ENCODE measurements at places on chromosomes 2 and 18.

DNA sequence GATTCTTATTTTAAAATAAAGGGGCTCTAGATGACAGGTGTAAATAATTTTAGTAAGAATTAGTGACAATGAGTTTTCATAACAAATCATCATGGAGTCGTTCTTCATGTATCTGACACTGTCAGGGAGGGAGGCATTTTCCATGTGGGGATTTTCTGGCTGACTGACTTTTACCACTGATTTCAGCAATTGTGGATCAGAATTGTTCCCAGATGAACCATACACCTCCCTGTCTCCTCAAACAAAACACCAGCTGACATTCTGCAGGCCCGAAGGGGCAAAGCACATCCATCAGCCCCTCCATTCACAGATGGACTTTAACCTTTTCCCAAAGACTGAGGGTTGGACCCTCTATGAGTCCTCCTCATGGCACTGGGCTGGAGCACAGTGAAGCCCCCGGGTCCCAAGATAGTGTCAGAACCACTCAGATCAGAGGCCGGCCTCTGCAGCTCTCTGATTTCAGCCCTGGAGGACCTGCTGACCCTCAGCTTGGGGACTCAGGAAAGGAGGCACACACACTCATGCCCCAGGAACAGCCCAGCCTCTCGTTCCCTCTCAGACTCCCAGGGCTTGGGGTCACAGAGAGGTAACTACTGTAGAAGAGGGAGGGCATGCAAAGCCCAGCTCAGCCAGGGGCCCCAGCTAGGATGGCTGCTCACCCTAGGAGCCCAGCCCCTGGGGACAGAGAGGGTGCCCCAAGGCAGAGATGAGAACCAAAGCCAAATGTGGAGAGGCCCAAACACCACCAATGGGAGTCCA, 43.2 kb upstream of the LOXHD1 start:
- no peak for ATAC-seq

DNA sequence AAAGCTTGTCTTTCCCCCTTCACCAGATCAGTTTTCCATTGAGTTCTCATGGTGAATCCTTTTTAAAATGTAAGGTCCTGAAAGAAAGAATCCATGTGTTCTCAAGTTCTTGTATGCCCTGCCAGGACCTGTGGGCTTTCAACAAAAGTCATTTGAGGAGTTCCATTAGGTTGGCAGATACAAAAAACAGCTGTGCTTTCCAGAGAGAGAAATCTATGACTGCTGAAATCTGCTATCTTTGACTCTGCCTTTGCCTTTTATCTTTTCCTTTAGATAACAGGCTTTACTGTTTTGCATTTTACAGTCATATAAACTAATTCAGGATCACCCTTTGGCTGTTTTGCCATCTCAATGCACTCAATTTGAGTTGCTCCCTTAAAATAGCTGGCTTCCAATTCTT, 59.7 kb downstream of the CXCR4 start:
- ATAC-seq: no peak

- ATAC-seq: peak; percentile 45
Measured at GRCh38 chr2:226475650-226476049, 324.0 kb downstream of the IRS1 start.

DNA sequence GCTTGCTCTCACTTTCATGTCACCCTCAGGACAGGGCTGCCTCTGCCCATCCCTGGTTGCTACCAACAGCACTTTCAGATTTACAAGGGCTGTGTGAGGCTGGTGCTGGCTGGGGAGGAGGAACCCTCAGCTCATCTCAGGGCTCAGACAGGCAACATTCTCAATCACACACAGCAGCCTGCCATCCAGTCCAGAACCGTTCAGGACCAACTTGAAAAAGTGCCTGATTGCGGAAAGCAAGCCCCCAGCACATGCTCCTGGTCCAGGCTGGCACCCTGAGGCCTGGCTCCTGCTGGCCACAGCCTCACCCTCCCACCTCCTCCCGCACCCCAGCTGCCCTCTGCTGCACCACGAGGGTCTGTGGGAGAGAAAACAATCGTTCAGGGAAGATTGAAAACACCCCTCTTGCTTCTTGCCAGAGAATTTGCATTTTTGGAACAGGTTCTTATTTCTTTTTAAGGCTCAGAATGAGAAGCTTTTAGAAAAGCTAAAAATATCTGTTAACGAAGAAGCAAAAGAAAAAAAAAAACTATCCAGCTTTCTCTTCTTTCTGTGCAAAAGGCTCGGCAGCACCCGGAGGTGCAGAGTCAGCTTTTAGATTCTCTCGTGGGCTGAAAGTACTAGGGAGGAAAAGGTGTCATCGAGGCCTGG, 403.8 kb upstream of the ID2 start:
- ATAC-seq: no peak

DNA sequence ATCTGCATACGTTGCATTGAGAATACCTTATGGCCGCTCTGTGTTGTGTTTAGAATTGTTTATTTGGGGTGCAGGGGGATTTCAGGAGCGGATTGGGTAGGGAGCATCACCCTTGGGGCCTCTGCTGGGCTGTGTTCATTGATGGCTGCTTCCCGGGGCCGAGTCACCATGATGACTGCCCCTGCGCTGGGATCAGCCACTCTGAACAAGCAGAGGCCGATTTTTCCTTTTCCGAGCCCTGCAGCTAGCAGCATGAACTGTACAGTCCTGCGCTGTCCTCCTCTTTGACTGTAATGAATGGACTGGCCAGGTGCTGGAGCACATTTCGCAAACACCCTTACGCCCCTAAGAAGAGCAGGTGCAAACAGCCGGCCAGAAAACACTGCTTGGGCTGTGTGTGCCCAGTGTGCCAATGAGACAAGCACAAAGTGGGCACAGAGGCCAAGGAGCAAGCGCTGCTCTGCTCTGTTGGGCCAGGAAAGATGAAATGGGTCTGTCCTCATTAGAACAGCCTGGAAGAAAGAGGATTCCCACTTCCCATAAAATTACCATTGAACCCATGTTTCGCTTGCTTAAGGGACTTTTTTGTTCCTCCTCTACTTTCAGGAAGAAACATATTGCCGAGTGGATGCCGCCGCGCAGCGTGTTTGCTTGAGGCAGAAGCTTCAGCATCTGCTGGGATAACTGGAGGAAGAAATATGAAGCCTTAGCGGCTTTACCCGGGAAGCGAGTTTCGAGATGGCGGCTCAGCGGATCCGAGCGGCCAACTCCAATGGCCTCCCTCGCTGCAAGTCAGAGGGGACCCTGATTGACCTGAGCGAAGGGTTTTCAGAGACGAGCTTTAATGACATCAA, 82.7 kb downstream of the SH3BP4 start:
- ATAC-seq: no peak

DNA sequence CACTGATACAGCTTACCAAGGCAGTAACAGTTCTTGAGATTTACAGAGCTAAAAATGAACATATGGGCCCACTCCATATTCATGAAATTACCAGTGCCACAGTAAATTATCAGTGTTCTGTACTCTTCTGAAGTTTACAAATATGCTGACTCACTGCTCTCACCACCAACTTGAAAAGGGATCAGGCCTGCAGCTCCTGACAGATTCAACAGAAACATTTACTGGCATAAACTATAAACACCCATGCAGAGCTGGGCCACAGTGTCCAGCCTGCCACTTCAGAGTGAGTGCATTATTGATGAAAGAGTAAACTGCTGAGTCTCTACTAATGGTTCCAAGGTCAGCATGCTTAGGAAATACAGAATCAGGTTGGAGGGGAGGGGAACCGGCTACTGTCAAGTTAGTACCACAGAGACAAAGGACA, 83.1 kb downstream of the FARSB start:
- peak; percentile 41 for ATAC-seq

DNA sequence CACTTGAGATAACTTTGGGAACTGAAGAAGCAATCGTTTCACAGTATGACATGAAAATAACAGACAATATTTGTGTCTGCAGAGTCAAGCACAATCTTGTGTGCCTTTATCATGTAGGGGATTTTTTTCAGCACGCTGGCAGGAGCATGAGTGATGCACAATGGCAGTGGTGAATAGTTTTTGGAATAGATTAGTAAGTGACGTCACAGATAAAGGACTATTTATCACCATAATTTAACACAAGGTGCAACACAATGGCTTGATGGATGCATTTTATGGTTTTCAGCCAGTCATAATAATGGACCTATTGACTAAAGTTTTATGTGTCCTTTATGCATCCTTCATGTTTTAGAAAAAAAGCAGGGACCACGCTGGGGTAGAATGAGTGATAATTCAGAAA, 559.8 kb upstream of the FANCL start:
- no peak for ATAC-seq

DNA sequence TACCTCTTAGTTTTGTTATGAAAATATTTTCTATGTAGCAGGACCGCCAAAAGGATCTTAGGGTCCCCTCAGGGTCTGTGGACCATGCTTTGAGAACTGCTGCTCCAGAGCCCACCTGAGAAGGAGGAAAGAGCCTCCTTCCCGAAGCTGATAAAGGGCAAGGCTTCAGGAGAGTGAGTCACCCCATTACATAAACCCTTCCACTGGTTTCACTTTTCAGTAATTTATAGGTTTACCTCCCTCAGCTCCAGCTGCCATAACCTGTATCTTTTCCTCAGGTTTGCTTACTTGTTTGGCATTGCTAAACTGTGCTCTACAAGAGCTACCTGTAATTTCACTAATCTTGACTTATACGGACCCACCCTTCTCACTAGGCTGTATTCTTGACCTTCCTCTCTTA, 6.6 kb downstream of the TTLL4 start:
- ATAC-seq: peak; percentile 85

DNA sequence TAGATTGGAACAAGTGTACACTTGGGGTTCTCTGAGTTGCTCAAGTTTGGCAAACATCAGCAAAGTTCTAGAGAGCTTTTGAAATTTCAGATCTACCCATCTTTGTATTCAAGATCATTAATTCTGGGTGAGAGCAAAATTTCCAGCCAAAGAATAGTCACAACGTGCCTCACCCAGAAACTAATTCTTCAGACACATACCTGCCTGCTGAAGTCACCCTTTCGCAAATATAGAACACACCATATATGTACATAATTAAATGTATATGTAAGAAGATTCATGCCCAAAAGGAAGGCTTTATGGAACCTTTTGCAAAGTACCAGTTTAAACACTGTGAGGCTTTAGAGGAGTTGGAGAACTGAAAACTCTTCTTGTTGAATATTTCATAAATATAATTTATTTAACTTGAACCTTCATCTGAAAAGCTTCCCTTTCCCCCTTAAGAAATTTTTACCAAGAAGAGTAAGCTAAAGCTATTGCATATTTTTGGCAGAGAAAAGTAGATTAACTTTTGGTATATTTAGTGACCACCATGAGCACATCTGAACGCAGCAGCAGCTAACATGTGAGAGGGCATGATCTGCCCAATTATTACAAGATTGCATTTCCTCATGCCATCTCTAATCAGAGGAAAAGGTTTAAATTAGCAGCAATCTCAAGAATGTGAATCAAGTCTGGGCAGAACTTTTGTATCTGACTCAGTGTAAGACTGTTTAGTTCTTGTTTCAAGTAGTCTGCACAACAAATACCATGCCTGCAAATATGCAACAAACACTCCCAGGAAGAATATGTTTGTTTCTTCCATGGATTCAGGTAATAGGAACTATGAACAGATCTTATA, 8.2 kb downstream of the RND3 start:
- peak; percentile 74 for ATAC-seq

DNA sequence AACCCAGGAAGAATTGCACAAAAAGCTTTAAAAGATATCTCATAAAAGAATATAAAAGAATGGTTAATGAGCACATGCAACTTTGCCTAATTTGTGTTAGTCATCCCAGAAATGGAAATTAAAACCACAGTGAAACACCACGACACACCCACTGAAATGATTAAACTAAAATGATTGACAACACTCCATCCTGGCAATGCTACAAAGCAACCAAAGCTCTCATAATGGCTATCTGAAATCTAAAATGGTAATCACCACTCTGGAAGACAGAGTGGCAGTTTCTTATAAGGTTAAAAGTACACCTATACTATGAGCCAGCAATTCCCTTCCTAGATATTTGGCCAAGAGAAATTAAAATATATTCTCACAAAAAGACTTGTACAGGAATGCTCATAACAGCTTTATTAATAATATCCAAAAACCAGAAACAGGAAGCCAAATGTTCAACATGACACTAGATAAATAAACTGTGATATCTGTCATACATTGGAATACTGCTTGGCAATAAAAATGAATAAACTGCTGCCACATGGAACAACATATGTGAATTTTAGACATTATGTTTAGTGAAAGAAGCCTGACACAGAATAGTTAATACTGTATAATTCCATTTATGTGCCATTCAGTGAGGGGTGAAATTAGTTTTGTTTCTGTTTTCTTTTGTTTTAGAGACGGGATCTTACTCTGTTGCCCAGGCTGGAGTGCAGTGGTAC, 105.3 kb upstream of the BCL2L11 start:
- no peak for ATAC-seq

DNA sequence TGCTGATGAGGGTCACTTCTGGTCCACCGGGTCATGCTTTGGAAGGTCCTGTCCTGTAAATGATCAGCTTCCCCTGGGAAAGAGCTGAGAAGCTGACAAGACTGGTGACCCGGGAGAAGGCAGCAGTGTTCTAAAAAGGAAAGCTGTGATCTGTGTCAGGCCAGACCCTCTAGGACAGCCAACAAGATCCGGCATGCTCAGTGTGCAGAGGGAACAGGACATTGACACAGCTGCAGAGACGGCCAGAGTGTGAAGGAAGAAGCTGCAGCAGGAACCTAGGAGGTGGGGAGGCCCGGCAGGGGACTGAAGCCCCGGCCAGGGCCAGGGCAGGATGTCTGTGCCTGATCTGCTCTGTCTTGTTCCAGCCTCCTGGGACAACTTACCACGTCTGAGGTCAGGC, 372.7 kb upstream of the ID2 start:
- ATAC-seq: no peak

GRCh38 chr2:233430651-233431050, 76.4 kb downstream of the DGKD start:
- no peak for ATAC-seq

DNA sequence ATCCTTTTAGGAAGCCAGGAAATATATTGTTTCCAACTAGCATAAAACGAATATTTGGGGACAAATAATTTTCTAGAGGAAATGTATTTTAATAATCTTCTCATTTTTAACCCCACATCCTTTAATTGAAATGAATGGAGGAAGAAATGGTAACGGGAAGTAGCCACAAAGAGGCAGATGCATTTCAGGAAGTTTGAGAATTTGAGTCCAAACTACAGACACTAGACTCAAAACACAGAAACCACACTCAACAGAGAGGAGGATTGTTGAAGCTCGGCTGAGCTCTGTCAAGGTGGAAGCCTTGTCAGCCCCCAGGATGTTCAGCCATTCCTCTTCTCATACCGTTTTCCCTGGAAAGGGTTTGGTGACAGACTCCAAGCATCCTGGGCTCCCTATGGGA, 288.5 kb downstream of the NAPG start:
- no peak for ATAC-seq

DNA sequence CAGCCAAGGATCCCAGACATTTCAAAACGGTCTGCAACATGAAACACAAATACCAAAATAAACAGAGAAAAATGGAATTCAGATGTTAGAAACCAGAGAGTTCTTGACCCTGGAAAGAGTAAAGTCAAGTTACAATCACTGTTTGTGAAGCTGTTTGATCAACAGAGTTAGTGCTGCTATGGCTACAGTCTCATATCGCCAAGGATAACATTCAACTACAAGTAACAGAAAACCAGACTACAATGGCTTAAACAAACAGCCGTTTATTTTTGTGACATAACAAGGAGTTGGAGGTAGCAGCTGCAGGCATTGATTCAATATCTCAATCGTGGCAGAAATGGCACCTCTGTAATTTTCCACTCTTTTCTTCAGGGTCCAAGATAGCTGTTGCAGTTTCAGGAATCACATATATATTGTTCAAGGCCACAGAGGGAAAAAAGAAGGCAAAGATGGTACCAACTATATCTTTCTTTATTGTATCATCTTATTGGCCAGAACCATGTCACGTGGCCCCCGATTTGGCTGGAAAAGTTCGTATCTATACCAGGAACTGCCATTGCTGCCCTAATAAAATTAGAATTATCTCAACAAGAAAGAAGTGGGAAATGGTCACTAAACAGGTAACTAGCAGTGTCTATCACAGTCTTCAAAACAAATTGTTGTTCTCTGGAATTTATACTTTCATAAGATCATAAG, 17.7 kb upstream of the HNRNPLL start:
- ATAC-seq: no peak
